NCI-H146 (cell line): ENCODE measurements at places on chromosomes 1 and 21.

- DNase-seq = peak; percentile 29
These were observed 472 bp downstream of the DTL start for GRCh38 chr1:212035835-212036605.

GRCh38 chr1:17335821-17336710 is 28.1 kb downstream of the PADI4 start:
- peak; percentile 68 for DNase-seq

GRCh38 chr1:30659702-30660101 is 63.7 kb downstream of the MATN1 start:
- DNase-seq = no peak

GRCh38 chr1:200442537-200443156 is 32.8 kb upstream of the ZNF281 start:
- no peak for DNase-seq

GRCh38 chr1:11463177-11463576 is 15.8 kb upstream of the DISP3 start:
- DNase-seq = no peak

DNA sequence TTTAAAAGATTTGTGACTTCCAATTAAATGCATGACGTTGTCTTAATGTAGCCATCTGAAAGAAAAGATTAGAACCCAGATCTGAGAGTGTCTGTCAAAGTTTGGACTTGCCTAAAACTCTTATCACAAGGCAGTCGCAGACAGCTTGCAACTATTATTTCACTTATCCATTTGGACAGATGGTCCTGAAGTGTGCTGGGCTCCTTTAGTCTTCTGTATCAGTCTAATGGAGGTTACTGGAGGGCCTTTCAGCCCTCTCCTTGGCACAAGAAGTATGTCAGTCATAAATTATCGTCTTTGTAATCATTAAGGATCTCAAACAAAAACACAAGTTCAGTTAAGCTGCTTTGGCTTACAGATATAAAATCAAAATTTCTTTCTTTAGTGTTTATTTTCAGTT is 15.5 kb downstream of the PROX1 start:
- no peak for DNase-seq

GRCh38 chr1:240385985-240386978 is 225.7 kb downstream of the GREM2 start:
- DNase-seq = no peak

DNA sequence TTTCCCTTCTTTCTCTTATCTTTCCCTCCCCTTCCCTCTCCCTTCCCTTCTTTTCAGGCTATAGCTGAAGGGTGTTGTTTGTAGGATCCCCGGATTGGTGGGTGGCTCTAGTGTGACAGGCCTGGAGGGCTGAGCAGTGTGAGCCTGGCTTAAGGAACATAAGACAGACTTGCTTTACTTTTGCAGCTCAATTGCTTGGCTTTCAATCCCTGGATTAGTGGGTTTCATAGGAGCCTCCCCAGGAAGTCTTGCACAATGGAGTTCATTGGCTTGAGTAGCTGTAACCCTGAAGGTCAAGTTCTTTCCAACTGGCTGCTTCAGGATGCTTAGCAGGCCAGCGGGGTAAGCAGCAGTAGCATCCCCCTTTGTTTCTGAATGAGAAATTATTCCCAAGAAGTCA is 126.7 kb downstream of the CAMTA1 start:
- DNase-seq = no peak

DNA sequence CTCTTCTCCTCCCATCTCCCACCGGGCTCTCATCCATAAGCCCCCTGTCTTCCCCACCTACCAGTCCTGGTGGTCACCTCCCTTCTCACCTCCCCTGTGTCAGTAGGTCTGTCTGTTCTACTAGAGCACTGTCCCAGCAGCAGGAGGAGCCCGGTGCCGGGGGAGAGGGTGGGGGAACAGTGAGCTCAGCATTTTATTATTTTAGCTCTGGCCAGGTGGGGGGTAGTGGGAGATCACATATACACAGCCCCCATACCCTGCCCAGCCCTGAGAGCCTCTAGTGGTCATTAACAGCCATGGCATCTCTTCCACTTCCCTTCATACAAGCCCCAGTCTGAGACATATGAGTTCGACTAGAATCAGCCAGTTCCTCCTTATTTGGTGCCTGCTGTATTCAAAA is at the start of gene TMOD4:
Gene TMOD4 (minus strand): TSS at position 119 of the 400 bp plus-strand sequence. CDS start 1,106 bp downstream, outside the sequence.
- DNase-seq = no peak

GRCh38 chr1:78441921-78442320 is 48.9 kb upstream of the PTGFR start:
- no peak for DNase-seq

GRCh38 chr1:103416681-103417286 is 108.7 kb upstream of the RNPC3 start:
- DNase-seq = no peak

GRCh38 chr1:208202333-208202995 is 41.7 kb downstream of the PLXNA2 start:
- DNase-seq = peak; percentile 81

DNA sequence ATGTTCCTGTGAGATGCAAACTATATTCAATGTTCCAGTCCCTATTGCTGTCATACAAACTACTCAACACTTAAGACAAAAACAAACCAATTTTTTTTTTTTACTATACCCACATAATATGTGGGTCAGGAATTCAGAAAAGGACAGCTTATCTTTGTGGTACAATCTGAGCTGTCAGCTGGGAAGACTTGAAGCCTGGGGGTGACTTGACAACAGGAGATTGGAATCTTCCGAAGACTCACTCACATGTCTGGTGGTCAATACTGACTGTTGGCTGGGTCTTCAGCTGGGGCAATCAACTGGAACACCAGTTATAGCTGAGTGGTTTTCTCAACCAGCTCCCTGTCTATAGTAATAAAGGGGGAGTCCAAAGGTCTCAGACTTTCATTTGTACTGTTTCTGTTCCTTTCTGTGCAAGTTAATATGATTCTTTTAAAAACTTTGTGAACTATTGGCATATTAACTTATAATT is 81.7 kb upstream of the ATP1B1 start:
- no peak for DNase-seq

GRCh38 chr1:61427510-61427909 is 297.4 kb downstream of the TM2D1 start:
- no peak for DNase-seq

- no peak for DNase-seq
These were observed 45.8 kb upstream of the SAMSN1 start for GRCh38 chr21:14591882-14592281.

GRCh38 chr1:36349241-36349671 is 25.8 kb upstream of the EVA1B start:
- no peak for DNase-seq

- DNase-seq = peak; percentile 65
These were observed 177.3 kb downstream of the CAMTA1 start for GRCh38 chr1:6962478-6962995.
